Myometrial cell (primary cell): ENCODE measurements at places on chromosomes 1 and 21. TPM values are rescaled to one million over a fixed set of nuclear protein-coding genes. Genes with fewer than 3 reads are reported as not detected.

Gene PSRC1
- 35.4 and 42.1 TPM in 2 replicates for total RNA-seq

Gene SPATA1
- not detected in 2 replicates for total RNA-seq

Gene NR1I3
- total RNA-seq = not detected in 2 replicates

Gene HEYL
- 0.18 TPM in 1 of 2 replicates, not detected in the other for total RNA-seq

Gene LPAR3
- 1.7 and 3.7 TPM in 2 replicates for total RNA-seq

Gene LCE3B
- not detected in 2 replicates for total RNA-seq

Gene CLDN14
- not detected in 2 replicates for total RNA-seq

Gene S100A2
- total RNA-seq = 0.29 and 2.3 TPM in 2 replicates

Gene SPRR2B
- total RNA-seq = not detected in 2 replicates

Gene TAF13
- total RNA-seq = 36.9 and 50.3 TPM in 2 replicates

Gene TMEM52
- total RNA-seq = not detected in 2 replicates

Gene ERO1B
- total RNA-seq = 0.29 and 1.2 TPM in 2 replicates

Gene PRKAA2
- under 0.01 and 0.53 TPM in 2 replicates for total RNA-seq

Gene OXCT2
- total RNA-seq = 5.1 TPM in 1 of 2 replicates, not detected in the other

Gene UBXN10
- not detected in 2 replicates for total RNA-seq

Gene BRINP2
- total RNA-seq = not detected in 2 replicates

Gene KCNH1
- not detected in 2 replicates for total RNA-seq

Gene KCNK1
- total RNA-seq = 8.9 and 10.1 TPM in 2 replicates

Gene CR1
- total RNA-seq = not detected in 2 replicates

Gene SNX7
- 25.5 and 31.4 TPM in 2 replicates for total RNA-seq

Gene POU3F1
- total RNA-seq = not detected in 2 replicates

Gene PPIAL4G
- total RNA-seq = not detected in 2 replicates

Gene MYOM3
- not detected in 2 replicates for total RNA-seq
